ENCODE measurements at places on chromosomes 1 and 21.

- DNase-seq: peak; percentile 51
Measured at GRCh38 chr1:230120921-230121381, 53.9 kb downstream of the GALNT2 start.

DNA sequence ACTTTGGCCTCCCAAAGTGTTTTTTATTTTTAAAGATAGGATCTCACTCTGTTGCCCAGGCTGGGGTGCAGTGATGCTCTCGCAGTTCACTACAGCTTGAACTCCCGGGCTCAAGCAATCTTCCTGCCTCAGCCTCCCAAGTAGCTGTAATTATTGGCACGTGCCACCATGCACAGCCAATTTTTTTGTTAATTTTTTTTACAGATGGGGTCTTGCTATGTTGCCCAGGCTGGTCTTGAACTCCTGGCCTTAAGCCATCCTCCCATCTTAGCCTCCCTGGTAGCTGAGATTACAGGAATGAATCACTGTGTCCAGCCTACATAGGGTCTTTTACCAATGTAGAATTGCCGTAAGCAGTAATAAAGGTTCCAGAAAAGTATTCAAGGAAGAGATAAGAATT, 49.1 kb upstream of the HP1BP3 start:
- DNase-seq: no peak

DNA sequence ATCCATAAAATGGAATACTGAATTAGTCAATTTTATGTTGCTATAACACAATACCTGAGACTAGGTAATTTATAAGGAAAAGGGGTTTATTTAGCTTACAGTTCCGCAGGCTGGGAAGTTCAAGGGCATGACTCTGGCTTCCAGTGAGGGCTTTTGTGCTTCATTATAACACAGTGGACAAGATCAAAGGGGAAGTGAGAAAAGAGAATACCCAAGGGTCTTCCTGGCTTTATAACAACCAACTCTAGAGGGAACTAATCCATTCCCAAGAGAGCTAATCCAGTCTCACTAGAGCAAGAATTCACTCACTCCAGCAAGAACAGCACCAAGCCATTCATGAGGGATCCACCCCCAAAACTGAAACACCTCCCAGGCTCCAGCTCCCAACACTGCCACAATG, 3.1 kb downstream of the KIFAP3 start:
- DNase-seq: no peak

- DNase-seq: no peak
Measured at GRCh38 chr1:96049759-96050409, 671.7 kb upstream of the PTBP2 start.

- no peak for DNase-seq
Measured at GRCh38 chr1:230401763-230402294, 24.3 kb downstream of the PGBD5 start.

DNA sequence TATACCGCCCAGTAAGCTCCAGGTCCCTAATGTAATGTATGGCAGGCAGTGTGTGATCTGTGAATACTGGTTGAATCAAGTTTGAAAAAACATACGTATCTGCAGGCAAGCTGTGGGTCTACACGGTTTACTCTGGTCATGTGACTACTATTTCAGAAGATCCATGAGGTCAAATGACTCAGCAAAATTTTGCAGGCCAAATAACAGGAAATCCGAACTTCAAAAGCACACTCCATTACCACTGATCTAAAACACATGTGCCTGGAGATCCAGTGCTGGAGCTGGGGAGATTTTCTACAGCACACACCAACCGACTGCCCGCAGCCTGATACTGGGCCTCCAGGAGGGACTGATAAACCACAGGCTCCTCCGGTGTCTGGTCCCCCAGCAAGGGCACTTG, 64.5 kb upstream of the SLC44A3 start:
- DNase-seq: peak; percentile 93

GRCh38 chr1:11850156-11850555, 2.6 kb upstream of the NPPA start:
- DNase-seq: no peak

GRCh38 chr1:19287436-19288185, 959 bp downstream of the AKR7A3 start:
- DNase-seq: no peak

- DNase-seq: no peak
Measured at GRCh38 chr1:153767519-153767918, 7.7 kb upstream of the SLC27A3 start.

GRCh38 chr1:236058141-236058934, 6.6 kb downstream of the NID1 start:
- DNase-seq: no peak

- DNase-seq: no peak
Measured at GRCh38 chr1:76142771-76143540, 68.4 kb downstream of the ST6GALNAC3 start.

DNA sequence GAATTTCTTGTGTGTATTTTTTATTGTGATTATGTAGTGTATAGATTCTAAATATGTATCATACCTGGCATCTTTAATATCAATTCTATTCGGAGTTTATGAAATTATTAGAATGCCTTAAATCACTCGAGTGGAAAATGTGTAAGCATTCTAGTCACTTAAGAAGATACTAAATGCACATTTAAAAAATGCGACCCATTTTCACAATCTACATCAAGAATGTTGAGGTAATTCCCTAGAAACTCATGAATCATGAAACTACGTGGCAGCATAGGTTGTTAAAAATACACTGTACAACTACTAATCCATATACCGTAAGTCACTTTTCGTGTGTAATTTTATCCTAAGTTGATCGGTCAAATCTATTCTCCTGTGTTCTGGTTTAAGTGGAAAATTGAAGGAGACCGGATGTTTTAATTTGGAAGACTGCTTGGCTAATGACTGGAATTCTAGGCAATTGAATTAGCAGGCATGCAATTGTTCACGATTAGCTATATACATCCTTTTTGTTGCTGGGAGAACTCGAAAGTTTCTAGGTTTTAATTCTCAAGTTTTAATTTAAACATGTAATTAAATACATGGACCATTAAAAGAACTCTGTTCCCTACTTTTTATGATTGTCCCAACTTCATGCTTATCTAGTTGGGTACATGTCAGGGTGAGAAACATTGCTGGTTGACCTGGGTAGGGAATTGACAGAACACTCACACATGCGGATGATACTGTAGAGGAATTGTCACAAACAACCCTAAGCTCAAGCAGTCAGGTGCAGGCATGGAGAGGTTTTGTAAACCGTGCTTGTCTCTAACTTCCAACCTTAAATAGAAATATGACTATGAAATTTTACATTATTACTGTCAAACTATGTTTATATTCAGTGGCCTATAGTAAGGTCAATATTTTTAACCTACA, 6.6 kb downstream of the ZBTB18 start:
- no peak for DNase-seq

DNA sequence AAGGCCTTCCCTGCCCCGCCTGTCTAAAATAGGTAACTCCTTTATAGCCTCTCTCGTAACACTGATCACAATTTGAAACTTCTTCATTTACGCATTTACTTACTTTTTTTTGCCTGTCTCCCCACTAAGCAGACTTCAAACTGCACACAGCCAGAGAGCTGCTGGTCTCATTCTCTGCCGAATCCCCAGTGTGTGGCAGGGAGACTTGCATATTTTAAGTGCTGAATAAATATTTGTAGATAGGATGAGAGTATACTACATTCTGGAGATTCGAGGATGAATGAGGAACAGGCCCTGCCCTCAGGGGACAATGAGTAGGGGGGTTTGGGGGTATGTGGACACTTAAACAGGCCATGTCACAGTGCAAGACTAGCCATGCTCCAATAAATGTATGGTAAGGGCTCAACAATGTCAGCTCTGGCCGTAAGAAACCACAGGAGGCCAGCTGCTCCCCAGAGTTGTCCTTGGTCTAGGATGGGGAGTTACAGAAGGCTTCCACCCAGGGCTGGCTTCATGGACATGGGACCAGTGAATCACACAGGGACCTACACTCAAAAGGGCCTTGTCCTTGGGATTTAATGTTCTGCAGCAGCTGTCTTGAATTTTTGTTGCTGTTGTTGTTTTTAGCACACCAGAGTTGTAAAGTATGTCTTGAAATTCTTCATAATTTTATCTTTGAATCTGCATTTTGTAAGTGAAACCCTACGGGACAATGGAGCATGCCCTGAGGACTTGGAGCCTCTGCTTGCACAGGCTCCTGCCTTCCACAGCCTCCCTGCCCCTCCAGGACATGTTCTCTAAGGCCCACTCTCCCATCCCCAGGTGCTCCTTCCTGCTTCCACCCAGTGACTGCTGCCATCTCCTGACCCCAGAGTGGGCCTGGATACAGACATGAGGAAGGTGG, 8.5 kb downstream of the DIO1 start:
- DNase-seq: no peak

DNA sequence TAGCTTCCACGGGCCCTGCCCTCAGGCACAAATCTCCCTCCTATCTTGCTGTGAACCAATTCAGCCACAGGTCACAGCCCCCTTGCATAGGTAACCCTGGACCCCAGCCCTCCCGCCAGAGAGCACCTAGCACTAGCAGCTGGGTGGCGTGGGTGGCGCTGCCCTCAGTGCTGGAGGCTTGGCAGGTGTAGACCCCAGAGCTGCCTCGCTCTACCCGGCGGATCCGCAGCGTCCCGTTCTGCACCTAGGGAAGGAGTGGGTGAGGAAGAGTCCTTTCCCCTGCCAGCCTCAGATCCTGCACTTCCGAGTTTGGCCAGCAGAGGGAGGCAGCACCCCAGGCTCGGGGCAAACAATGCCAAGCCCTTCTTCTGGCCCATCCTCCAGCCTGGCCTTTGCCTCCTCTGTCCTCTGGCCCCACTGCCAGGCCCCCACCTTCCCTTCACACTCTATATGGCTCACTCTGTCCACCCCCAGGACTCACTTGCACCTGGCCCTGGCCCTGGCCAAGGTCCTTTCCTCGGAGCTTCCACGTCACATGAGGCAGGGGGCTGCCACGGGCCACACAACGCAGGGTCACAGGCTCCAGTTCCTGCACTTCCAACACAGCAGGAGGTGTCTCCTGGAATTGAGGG, 9.0 kb downstream of the IGSF9 start:
- peak; percentile 79 for DNase-seq

GRCh38 chr1:65054481-65054880, 88.1 kb upstream of the JAK1 start:
- DNase-seq: no peak

DNA sequence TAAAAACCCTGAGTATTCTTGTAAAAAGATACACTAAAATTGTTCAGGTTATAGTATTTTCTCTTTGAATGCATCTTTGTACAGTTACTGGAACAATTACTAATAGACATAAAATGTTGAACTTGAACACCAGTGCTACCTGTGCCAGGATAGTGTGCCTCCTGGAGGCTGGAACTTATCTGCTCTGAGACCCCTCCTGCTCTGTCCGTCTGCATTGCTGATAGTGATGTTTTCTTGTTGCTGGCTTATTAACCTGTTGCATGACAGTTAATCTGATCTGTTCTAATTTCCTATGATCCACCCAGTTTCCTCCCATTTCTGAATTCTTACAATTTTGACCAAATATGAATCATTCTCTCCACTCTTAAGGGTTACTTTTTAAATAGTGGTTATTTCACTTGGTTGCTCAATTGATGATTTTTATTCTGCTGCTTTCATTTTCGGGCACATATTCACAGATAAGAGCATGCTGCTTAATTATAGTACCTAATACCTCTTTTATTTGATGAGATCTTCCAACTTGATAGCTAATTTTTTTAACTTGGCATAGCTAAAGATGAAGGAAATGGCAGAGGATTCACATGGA, 101.4 kb downstream of the CC2D1B start:
- DNase-seq: no peak

- DNase-seq: peak; percentile 48
Measured at GRCh38 chr1:155052439-155053395, 1.6 kb downstream of the ADAM15 start.

GRCh38 chr21:35096959-35097358, 47.9 kb upstream of the RUNX1 start:
- DNase-seq: no peak

- DNase-seq: no peak
Measured at GRCh38 chr1:6582370-6582769, 2.6 kb downstream of the ZBTB48 start.

DNA sequence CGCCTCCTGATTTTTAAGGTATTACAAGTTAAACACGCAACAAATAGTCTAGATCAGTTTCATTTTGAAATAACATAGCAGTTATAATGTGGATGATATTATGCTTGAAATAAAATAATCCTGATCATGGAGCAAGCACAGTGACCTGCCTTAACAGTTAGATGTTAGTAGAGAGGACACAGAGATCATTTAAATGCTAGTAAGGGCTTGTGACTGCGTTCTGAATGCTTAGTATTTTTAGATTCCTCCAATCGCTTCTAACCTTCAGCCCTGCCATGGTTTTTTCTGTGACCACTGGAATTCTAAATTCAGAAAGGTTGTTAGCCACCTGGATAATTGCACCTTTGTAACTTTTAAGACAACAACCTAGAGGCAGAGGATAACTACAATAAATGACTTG, 46.4 kb downstream of the KIF26B start:
- DNase-seq: no peak

- DNase-seq: no peak
Measured at GRCh38 chr1:63870152-63870551, 96.3 kb downstream of the ROR1 start.

- no peak for DNase-seq
Measured at GRCh38 chr21:14245711-14246110, 29.8 kb downstream of the RBM11 start.

- no peak for DNase-seq
Measured at GRCh38 chr1:214958486-214958885, 124.1 kb upstream of the KCNK2 start.

DNA sequence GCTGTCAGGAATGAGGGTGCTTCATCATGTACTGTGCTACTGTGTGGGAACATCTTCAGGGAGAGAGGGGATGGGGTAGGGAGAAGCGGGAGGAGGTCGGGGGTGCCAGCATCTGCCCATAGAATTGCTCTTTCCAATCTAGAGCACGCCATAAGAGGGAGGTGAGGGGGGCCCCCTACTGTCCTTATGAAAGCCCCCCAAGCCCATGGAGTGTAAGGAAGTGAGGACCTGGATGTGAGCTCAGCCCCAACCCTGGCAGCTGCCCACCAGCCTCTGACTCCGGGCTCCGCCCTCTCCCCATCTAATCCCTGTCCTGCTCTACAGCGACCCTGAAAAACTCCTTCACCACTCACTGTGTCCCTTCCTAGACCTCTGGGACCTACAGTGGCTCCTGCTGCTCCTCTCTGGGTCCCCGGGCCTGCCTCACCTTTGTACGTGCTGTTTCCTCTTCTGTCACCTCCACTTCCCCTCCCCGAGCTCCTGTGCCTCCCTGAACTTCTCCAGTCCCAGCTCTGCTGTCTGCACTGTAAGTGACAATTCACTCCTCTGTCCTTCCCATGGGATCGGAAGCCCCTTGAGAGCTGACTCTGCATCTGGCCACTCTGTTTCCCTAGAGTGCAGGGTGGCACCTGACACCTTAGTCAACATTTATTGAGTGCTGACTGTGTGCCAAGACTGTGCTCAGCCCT, 269.4 kb downstream of the PTPRU start:
- DNase-seq: no peak

Measured in hematopoietic multipotent progenitor cell treated with erythropoietin and hydrocortisone succinate and interleukin-3 and kit ligand, for 8 days (in vitro differentiated cells).